GM06990 (cell line): ENCODE measurements at places on chromosomes 7 and 10.
A peak's percentile ranks its signal among the peaks of the same experiment; 100 is the strongest.

GRCh38 chr10:68869623-68870022, 31.5 kb upstream of the DDX50 start:
- no peak for DNase-seq

DNA sequence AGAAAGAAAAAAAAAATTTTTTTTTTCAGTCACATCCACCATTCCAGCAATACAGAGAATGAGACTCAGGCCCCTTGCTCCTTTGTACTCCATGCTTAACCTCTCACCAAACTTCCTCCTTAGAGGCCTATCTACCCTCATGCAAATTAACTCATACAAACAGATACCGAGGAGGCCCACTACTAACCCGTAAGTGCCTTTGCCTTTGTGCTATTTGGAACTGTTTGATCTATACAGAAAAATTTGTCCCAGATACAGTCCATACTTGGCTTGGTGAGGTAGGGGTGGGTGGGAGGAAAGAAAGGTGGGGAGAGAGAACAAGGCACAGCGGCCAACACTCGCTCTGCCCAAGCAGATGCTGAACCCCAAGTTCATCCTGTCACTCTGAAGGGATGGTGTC, 87.8 kb upstream of the DUSP5 start:
- DNase-seq = peak; percentile 59

GRCh38 chr7:37643876-37644275, 39.7 kb upstream of the GPR141 start:
- DNase-seq = no peak

GRCh38 chr7:69091521-69091920, 506.8 kb upstream of the AUTS2 start:
- DNase-seq = no peak

DNA sequence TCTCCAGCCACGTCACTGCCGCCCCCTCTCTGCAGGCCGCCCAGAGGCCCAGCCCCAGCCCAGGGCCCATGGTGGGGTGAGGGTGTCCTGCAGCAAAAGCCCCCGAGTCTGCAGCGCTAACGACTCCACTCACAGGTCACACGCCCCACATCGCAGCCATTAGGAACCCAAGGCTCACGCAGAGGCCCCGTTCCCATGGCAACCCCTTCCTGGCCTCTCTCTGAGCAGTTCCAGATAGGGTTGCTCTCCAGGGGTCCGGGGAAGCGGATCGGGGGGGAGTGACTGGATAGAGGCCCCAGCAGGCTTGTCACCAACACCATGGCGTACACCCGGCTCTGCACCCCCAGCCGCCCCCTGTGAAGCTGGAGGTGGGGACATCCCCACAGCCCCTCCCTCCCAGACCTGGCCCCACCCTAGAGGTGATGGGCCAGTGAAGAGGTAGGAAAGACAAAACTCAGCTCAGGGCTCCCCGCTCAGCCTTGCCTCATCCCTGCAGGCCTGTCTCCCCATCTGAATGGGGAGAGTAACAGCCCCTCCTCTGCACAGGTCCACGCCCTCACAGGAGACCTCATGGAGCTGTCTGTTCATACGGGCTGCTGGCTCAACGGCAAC, 41.2 kb downstream of the TNRC18 start:
- no peak for DNase-seq

- no peak for DNase-seq
Measured at GRCh38 chr10:33703501-33704213, 369.2 kb upstream of the NRP1 start.

- no peak for DNase-seq
Measured at GRCh38 chr10:29646960-29647461, 12.2 kb upstream of the SVIL start.

- no peak for DNase-seq
Measured at GRCh38 chr7:43631559-43631958, 48.7 kb downstream of the STK17A start.
